GM23338 (cell line): ENCODE measurements at places on chromosomes 7 and 10. TPM values are rescaled to one million over a fixed set of nuclear protein-coding genes. Genes with fewer than 3 reads are reported as not detected.

The OPN1SW gene
- not detected in 2 replicates for total RNA-seq

The TMEM184A gene
- 0.04 and 0.66 TPM in 2 replicates for total RNA-seq

The GLI3 gene
- 17.0 and 17.9 TPM in 2 replicates for total RNA-seq

The NPY gene
- total RNA-seq: 3.1 TPM in 1 of 2 replicates, not detected in the other

The MRPS24 gene
- 82.9 and 91.2 TPM in 2 replicates for total RNA-seq

- no peak for DNase-seq
Observed at GRCh38 chr7:111678986-111679385, 116.7 kb upstream of the IMMP2L start.

GRCh38 chr7:79604841-79605240 lies 151.4 kb upstream of the MAGI2 start:
- DNase-seq: no peak

- DNase-seq: peak; percentile 8
Observed at GRCh38 chr7:81013083-81013817, 94.4 kb upstream of the SEMA3C start.

DNA sequence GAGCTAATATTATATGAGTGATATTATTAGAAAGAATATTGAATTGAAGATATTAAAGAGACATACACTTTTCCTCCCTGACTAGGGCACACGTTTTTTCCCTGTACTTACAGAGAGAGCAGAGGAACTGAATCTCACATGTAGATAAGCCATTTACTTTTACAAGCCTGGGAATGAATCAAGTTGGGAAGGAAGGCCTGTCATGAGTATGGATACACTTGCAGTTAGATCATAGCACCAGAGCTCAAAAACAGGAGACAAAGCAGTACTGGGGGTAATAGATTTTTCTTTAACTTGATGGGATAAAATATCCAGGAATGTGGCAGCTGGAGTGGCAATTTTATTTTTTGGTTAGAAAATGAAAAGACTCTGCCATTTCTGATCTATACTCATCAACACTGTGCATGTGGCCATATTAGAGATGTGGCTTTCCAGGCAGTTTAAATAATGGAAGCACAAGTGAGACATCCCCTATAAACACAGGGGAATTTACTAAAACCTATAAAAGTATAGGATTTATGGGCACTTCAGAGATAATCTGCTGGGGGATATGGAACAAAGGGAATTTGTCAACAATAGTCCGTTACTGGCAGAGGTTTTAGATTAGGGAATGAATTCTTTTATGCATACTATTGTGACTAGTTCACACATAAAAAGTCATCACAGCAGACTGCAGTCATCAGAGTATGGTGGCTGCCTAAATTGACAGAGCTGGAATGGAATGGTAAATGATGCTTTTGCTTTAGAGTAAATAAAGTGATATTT lies 657.7 kb upstream of the MBL2 start:
- no peak for DNase-seq

DNA sequence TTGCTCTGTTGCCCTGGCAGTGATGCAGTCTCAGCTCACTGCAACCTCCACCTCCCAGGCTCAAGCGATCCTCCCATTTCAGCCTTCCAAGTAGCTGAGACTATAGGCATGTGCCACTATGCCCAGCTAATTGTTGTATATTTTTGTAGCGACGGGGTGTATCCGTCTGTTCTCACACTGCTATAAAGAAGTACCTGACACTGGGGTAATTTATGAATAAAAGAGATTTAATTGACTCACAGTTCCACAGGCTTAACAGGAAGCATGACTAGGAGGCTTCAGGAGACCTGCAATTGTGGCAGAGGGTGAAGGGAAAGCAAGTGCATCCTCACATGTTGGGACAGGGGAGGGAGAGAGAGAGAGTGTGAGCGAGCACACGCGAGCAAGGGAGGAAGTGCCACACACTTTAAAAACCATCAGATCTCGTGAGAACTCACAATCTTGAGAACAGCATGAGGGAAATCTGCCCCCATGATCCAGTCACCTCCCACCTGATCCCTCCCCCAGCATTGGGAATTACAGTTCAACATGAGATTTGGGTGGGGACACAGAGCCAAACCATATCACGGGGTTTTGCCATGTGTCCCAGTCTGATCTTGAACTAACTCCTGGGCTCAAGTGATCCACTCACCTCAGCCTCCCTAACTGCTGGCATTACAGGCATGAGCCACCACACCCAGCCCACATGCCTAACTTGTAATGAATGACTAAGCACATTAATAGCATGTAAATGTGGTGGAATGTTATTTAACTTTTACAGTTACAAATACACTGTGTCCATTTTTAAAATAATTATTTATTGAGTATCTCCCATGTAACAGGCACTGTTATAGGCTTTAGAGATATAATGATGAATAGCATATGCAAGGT lies 65.5 kb downstream of the RALA start:
- DNase-seq: peak; percentile 46

GRCh38 chr7:142481548-142481947 lies 223.7 kb upstream of the PRSS58 start:
- DNase-seq: peak; percentile 38

- DNase-seq: no peak
Observed at GRCh38 chr10:45423976-45424499, 50.0 kb downstream of the ALOX5 start.

- no peak for DNase-seq
Observed at GRCh38 chr7:134086998-134087735, 40.0 kb upstream of the LRGUK start.

- DNase-seq: no peak
Observed at GRCh38 chr7:147047696-147048095, 931.1 kb downstream of the CNTNAP2 start.

GRCh38 chr7:143429770-143430698 lies 13.2 kb upstream of the TAS2R60 start:
- DNase-seq: no peak

DNA sequence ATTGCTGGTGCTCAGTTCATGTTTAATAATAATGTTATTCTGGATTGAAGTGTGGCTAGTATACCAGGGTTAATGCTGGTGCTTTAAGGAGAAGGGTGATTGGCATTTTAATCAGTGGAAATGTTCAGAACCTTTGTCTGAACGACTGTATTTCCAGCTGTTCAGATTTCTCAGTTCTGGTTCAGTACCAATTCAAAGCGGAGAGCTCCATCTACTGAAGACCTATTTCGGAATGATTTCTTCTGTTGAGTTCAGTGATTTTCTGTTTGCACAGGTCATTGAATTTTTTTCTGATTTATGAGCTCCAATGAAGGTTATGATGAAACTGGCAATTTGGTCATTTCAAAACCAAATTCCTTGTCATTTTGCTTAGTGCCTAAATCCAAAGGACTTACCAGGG lies 160.1 kb downstream of the EXOC4 start:
- no peak for DNase-seq

- DNase-seq: no peak
Observed at GRCh38 chr10:119619215-119619614, 22.5 kb upstream of the TIAL1 start.

DNA sequence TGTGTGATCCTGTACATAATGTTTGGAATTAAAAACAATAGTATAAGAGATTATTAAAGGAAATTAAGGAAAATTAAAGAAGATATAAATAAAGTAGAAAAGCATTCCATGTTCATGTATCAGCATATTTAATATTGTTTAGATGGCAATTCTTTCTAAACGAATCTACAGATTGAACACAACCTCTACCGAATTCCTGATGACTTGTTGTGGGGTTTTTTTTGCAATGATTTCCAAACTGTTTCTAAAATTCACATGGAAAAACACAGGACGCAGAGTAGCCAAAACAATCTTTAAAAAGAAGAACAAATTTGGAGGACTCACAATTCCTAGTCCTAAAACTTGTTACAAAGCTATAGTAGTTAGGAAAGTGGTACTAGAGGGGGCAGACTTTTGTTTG lies 573.4 kb upstream of the IGFBP3 start:
- no peak for DNase-seq

DNA sequence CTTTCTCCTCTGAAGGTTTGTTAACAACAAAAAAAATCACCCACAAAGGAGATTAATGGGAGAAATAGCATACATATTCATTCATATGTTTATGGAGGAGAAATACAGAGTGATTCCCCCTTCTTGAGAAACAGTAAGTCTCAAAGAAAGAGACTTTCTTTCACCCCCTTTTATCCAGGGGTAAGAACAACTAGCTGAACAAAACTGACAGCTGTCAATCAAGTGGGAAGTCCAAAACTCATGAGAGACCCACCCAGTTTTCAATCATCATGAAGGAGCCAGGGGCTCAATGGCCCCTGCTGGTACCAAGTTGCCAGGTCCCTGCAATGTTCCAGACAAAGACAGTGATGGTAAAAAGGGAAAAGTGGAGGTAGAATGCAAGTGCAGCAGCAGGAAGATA lies 1.9 kb upstream of the CYP3A43 start:
- DNase-seq: no peak

GRCh38 chr10:34504534-34504933 lies 310.6 kb downstream of the PARD3 start:
- DNase-seq: no peak

- DNase-seq: no peak
Observed at GRCh38 chr10:97238855-97239254, 53.1 kb upstream of the SLIT1 start.

- peak; percentile 55 for DNase-seq
Observed at GRCh38 chr10:66927971-66928770, 2.3 kb downstream of the LRRTM3 start.
